Effector CD4-positive, alpha-beta T cell (primary cell): ENCODE measurements at places on chromosomes 1 and 21.

GRCh38 chr1:214753236-214753852, 150.3 kb downstream of the CENPF start:
- no peak for DNase-seq

- no peak for DNase-seq
Observed at GRCh38 chr1:27099587-27100334, 55.2 kb downstream of the SLC9A1 start.

- no peak for DNase-seq
Observed at GRCh38 chr21:41747943-41748738, 18.7 kb downstream of the RIPK4 start.

DNA sequence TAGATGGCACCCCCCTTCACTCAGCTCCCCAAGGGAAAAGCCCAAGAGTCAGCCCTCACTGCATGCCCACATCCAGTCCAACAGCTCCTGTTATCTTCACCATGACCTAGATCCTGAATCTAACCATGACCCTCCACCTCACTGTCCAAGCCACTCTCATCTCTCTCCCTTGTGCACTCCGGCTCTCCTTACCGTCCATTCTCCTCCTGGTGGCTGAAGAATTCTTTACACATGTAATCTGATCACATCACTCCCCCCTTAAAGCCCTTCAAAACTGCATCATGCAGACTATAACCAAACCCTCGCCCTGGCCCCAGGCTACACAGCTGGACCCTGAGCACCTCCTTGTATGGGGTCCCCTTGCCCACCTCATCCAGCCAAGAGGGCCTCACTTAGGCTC, 14.0 kb upstream of the PAQR7 start:
- no peak for DNase-seq

GRCh38 chr1:52593495-52593894, 8.7 kb upstream of the GPX7 start:
- DNase-seq, result no peak

GRCh38 chr1:68206848-68207689, 25.3 kb downstream of the WLS start:
- no peak for DNase-seq
